ENCODE measurements at places on chromosomes 12 and 14.
A peak's percentile ranks its signal among the peaks of the same experiment; 100 is the strongest.

DNA sequence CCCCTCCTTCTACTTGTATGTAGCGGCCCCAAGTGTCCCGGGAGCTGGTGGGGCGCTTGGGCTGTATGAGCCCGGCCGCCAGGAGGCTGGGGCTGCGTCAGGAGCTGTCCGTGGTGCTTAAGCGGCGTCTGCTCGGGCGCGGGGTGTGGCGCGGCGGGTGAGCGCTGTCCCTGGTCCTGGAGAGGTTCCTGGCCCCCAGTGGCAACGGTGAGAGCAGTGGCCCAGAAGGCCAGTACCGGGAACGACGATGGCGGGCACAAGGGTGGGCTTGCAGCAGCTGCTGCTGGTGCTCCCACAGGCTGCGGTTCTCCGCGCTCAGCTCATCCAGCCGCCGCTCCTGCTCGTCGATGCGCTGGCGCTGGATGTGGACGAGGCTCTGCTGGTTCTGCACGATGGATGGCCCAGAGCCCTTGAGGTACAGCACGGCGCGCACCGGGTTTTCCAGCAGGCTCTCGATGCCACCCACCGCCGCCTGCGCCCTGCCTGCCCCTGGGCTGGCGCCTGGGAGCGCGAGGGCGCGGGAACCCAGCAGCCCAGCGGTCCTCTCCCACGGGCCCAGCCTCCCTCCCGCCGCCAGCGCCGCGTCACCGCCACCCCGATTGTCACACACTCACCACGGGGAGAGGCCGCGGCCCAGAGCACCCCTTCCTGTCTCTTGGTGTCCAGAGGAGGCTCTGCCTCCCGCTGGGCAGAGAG, 41.9 kb upstream of the FKBP4 start:
- DNase-seq = no peak

- DNase-seq = no peak
Measured at GRCh38 chr12:13390381-13390861, 193.9 kb downstream of the EMP1 start.

GRCh38 chr12:126554625-126555024, 1489.4 kb downstream of the AACS start:
- DNase-seq = no peak

DNA sequence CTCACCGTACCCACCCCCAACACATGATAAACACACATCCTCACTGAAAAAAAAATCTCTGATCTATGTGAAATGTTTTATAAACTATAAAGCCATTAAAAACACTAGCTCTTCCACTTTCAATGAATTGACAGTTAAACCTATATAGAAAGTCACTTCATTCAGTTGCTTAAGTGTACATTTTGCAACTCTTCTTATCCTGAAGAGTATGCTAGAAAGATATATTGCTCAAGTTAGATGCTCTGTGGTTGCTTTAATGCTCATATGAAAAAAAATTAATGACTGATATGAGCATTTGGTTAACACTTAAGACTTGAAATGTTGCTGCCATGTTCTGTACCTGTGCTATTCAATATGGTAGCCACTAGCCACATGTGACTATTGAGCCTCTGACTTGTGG, 21.0 kb upstream of the MIA2 start:
- no peak for DNase-seq

GRCh38 chr12:3336606-3337311, 154.2 kb upstream of the PRMT8 start:
- DNase-seq = no peak

GRCh38 chr12:20000229-20000849, 368.0 kb upstream of the PDE3A start:
- DNase-seq = peak; percentile 87

GRCh38 chr12:5556033-5556614, 124.2 kb downstream of the NTF3 start:
- no peak for DNase-seq

- DNase-seq = no peak
Measured at GRCh38 chr14:43411841-43412240, 1095.2 kb downstream of the FSCB start.

GRCh38 chr14:100955201-100955600, 51.7 kb upstream of the RTL1 start:
- DNase-seq = no peak

DNA sequence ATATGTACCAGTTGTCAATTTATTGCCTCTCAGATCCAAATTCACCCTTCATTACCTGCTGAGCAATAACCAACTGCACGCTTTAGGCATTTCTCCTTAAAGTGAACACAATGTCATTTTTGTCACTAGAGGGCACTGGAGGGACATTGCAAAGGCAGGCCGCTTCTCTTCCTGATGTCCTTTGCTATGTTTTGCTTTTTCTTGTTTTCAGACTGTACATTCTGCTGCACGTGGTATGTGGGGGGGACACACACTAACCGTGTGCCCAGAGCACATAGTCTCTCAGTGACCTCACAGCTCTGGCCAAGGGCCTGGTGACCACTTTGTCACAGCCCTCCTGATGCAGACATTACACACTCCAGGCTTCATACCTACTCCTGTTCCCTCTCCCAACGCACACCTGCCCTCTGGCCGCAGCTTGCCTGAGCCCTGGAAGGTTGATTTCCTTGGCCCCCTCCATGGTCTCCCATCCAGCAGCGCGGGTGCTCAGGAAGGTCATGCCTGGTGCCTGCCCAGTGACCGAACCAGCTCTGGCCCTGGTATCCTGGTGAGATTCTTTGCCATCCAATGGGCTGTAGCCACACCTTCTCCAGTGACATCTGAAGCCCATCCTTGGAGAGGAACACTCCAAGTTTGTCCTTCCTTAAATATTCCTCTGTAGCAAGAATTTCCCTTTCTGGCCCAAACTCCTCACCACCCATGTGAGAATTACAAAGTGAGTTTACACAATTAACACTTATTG, 39.9 kb downstream of the MYO1H start:
- no peak for DNase-seq

GRCh38 chr14:99026471-99026870, 245.5 kb downstream of the BCL11B start:
- DNase-seq = no peak

- DNase-seq = peak; percentile 71
Measured at GRCh38 chr12:57242691-57243454, 8.1 kb downstream of the STAC3 start.

DNA sequence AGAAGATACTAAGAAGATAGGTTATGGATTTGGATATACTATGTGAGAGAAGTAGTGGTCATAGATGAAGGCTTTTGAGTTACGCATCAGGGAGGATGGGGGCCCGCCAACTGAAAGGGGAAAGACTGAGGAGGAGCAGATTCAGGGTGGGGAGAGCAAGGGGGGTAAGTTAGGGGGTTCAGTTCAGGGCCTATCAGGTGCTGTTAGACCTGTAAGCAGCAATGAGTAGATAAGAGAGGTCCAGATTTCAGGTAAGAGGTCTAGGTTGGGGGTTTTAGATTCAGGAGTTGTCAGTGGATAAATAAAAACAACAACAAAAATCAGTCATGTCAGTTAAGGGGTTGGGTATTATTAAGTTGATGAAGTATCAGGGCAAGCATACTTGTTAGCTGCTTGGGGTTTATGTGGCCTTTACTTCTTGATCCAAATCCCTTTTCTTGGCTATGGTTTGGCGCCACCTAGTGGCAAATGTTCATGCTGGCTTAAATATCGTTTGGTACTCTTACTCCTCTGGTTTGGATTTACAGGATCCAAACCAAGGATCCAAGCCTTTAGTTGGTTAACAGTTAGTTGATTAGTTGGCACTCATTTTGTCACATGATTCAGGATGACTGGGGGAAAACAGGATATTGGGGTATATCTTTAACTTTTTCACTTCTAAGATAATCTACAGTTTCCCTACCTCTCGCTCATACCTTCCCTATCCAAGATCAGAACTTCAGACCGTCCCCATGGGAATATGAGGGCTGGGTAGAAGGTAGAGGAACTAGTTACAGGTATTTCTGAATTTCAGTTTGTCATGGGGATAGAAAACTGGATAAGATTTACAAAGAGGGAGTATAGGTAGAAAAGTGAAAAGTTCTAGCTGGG, 65.1 kb downstream of the PCNX1 start:
- no peak for DNase-seq

- DNase-seq = no peak
Measured at GRCh38 chr12:119686355-119686754, 18.4 kb downstream of the PRKAB1 start.

GRCh38 chr14:81157431-81157830, 63.3 kb downstream of the GTF2A1 start:
- no peak for DNase-seq

DNA sequence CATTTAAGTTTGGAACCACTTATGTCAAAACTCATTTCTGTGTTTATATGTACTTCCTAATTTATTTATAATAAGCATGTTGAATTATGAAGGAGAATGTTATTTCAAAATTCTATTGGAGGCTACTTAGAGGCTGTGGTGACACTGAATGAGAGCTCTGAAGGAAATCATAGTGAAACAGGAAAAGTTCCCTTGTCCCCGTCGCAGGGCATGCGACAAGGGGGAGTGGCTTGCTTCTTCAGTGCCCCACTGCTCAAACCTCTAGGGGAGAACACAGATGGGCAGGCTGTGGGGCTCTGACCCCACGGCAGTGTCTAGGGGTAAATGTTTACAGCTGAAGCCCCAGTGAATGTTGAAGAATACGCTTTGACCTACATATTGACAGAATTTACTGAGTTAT, 261.9 kb downstream of the RAD51B start:
- DNase-seq = no peak

DNA sequence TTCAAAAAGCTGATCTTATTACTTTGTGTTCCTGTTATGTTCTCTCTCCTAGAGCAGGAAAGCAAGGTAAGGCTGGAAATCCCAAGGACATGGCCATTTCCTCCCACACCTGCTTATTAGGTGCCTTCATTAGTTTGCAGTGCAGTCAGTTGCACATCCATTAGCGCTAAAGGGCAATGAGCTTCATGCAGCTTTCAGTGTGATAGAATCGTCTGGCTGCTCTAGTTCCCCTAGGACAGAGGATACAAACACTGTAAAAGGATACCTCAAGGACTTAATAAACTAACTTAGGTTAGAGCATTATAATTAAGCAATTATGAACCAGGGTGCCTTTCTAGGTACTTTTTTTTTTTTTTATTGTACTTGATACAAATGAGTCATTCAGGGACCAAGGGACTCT, 21.1 kb downstream of the TMEM117 start:
- no peak for DNase-seq

Data from NCI-H1436 treated with DMSO at 0.1 percent for 48 hours (cell line).